CD4-positive, alpha-beta T cell treated with Interferon alpha-2 for 1 hour (primary cell): ENCODE measurements at places on chromosomes 13 and 19.

- peak; percentile 57 for DNase-seq
Observed at GRCh38 chr19:4730740-4731171, 7.1 kb upstream of the DPP9 start.

- DNase-seq: no peak
Observed at GRCh38 chr13:28865149-28865744, 45.1 kb downstream of the MTUS2 start.

DNA sequence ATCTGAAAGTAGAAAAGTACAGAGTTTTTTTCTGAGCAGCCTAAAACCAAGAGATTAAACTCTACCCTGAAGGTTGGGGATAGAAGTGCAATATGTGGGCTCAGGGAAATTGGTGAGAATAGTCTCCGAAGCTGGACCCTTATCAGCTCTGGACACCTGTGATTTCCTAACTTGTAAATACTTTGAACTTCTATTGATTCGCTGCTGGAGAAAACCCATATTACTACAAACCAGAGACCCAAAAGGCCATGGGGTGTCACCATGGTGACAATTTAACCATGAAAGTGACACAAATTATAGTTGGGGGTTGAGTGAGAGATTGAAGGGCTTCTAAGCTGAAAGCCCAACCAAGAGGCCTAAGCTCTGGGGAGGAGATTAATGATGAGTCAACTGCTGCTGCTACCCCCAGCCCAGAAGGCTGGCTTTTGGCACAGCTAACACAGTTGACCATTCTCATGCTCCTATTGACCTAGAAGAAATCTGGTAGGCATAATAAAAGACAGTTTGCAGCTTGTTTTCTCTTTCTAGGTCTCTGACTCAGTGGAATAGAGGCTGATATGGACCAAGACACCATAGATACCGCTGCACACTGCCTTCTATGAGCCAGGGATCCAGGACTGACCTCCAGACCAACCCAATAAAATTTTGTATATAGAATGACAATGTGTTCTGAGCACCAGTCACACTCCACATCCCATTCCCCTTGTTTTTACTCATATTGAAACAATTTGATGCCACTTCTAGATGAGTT lies 131.9 kb upstream of the FNDC3A start:
- DNase-seq: no peak

- DNase-seq: peak; percentile 65
Observed at GRCh38 chr19:14091081-14091812, 696 bp upstream of the SAMD1 start.

DNA sequence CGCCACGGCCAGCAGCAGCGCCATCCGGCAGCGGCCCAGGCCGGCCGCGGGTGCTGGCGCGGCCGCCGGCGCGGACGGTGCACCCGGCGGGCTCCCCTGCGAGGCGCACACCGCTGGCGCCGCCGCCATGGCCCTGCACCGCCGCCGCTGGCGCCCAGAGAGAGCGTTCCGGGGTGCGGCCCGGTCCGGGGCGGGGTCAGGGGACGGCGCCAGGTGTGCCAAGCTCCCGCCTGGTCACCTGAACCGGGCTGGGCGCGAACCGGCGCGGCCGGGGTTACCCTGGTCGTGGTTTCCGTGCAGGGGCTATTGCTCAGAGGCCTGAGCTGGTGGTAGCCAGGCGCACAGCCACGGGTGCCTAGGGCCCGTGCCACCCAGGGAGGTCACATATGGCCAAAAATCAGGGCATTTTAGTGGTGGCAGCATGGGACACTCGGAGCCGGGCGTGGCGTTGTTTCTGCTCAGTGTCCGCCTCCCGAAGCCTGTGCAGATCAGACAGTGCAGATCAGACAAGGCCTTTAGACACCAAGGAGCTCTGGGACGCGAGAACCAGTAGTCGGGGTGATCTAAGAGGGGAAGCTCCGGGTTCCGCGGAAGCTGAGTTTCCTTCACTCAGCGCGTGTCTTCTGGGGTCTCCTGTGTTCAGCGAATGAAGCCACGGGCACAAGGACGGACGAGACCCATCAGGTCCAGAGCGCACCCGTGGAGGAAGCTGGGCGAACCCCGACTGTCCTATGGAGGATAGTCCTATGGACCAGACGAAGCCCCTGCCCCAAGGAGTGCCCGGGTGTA lies at the start of gene TMEM238:
Gene TMEM238, minus strand, starts transcription at position 162 of the 789 bp plus-strand sequence. Its CDS starts 33 bp downstream, at position 129.
- DNase-seq: peak; percentile 12

GRCh38 chr13:97945792-97946419 lies 7.6 kb upstream of the IPO5 start:
- DNase-seq: no peak

- DNase-seq: no peak
Observed at GRCh38 chr19:21587549-21587948, 82.1 kb downstream of the ZNF429 start.

DNA sequence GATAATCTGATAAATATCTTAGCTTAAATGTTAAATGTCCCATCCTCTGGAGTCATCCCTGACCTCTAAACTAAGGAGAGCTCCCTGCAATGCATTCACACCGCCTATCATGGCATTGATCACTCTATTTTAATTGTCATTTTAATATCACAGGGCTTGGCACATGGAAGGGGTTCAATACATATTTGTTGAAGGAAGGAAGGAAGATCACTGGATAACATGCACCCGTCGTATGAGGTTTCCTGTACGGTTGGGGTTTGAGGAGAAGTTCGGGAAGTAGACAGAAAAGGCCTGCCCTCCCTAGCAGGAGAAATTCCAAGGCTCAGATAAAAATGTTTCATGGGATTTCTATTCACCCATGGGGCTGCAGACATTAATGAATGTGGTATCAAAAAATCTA lies 102.0 kb downstream of the MBNL2 start:
- DNase-seq: no peak

DNA sequence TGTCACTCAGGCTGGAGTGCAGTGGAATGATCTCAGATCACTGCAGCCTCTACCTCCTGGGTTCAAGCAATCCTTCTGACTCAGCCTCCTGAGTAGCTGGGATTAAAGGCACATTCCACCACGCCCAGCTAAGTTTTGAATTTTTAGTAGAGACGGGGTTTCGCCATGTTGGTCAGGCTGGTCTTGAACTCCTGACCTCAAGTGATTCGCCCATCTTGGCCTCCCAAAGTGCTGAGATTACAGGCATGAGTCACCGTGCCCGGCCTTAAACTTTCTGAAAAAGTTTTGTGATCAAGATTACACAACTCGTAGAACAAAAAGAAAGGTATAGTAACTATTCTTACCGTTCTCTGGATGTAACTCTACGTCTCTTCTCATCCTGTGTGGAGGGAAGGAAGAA lies 21.2 kb downstream of the DNMT1 start:
- no peak for DNase-seq

DNA sequence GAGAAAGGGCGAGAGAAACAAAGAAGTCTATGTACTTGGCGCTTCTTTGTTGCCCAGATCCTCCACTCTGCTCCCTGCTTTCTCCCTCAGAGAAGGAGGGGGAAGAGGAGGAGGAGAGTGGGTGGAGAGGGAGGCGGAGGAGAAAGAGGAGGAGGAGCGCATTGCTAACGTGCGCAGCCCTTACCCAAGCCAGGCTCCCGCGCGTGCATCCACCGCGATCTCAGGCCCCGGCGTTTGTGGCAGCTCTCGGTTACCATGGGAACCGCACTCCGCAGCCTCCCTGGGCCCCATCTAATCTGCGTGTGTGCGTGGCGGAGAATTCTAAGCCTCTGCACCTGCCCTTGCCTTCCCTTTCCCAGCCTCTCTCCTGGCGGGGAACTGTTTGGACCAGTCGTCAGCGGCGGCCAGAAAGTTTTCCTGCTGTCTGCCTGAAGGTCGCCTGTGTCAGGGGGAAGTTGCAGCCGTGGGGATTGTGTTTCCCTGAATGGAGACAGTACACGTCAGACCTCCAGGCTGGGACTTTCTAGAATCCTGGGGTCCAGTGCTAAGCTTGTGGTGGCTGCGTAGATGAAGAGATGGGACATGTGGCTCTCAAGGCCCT lies at the start of gene ERICH6B:
Gene ERICH6B, minus strand, starts transcription at position 239 of the 601 bp plus-strand sequence. CDS start 18,734 bp downstream, outside the sequence.
- DNase-seq: no peak

DNA sequence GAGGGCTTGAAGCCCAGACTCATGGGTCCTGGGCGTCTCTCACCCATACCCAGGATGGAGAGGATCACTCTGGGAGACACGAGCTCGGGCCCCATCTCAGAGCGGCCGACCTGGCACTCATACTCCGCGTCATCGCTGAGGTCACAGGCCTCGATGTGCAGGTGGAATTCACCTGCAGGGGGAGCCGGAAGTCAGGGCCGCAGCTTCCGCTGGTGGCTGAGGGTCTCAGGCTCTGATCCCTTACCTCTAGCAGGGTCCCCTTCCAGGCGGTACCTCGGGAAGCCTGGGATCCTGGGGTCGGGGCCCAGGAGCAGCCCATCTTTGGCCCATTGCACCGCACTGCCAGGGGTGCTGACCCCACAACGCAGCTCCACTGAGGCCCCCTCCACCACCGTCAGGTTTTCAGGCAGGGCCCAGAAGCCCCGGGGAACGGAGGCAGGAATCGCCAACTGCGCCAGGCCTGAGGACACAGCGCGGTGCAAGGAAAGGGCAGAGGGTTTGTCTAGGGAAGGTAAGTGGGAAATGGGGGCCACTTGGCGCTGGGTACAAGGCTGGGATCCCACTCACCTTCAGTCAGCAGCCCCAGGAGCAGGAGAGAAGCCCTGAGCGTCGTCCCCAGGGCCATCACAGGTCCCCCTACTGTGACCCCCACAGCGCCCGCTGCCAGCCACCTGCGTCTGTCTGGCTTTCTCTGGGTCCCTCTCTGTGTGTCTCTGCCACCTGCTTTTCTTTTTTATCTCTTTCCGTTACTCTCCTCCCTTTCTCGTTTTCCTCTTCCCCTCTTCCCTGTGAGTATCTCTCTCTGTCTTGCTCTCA lies 883 bp downstream of the NPHS1 start:
- no peak for DNase-seq

DNA sequence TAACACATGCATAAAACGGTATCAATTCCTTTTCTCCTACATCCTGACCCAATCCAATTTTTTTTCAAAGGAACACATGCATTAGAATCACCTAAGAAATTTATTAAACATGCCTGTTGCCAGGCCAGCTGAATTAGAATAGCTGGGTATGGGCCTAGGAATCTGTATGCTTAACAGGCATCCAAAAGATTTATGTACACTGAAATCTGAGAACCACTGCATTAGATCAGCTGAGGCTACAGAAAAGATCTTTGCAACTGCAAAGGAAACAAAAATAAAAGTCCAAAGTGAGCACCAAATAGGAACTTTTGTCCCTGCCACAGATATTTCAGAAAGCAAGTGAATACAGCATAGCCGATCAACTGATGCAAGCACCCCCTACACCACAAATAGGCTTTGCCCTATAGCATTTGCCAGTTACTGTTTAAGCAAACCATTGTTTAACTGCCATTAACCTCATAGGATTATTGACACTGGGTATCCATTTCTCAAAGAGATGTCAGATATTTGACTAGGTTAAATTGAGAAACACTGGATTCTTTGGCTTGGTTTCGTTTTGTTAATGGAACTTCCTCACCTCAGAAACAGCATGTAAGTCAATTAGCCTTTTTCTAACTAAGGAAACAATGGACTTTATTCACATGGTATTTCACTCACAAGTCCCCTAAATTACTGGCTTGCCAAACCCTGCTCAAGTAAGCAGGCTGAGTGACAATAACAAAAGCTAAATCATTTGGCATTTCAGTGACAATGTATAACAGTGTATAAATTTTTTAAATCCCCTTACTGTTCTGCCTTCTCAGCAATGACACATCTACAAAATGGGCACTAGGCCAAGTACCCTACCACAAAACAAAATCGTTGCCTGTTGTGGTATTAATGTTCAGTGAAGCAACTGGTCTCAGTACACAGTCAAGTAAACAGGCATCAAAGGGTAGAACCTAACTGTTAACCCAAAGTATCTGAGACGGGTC lies 67.8 kb downstream of the SUCLA2 start:
- DNase-seq: no peak

DNA sequence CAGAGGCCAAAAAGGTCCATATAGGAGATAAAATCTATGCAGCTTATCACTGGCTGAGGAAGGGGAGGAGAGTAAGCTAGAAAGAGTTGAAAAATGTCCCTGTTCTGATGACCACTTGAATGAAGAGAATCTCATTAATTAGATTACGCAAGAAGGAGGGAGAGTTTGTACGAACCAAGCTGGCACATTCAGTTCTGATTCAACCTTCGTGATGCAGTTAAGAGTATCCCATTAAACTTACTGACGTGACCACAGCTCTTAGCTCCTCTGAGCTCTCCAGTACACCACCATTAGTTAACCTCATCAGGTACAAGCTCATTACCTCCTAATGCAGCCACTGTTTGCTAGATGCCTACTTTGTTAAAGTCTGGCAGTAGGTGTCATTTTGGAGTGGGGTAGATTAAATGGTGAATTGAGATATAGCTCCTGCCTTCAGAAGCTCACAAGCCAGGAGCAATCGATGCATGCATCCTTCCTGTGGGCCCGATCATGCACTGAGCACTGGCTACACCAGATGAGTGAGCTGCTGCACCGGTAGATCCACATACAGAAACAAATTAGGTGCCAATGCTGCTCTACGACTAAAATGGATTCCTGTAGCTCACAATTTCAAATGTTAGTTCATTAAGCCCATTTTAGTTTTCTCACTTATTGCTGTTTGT lies 458.3 kb downstream of the COG6 start:
- DNase-seq: no peak

DNA sequence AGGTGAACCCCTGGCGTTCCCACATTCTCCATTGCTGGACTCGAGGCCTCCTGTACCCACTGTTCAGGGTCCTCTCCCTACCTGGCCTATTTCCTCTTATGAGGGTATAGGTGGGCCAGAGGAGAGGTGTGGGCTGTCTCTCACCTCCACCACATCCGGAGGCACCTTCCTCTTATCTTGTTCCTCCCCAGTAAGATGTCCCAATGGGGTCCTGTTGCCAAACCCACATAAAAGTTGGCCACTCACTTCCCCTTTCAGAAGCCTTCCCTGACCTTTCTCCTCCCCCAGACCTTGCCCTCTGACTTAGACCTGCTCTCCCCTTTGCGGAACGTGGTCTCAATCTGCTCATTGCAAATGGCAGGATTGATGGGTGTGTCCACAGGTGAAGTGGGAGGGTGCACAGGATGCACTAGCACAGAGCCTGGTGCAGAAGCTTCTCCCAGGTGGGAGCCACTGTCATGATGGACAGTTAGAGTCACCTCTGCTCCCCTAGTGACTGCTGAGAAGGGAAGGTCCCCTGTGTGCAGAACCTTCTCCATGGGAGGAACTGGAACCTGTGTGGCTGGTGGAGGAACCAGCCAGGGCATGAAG lies 1.3 kb downstream of the CYP4F3 start:
- DNase-seq: peak; percentile 15

DNA sequence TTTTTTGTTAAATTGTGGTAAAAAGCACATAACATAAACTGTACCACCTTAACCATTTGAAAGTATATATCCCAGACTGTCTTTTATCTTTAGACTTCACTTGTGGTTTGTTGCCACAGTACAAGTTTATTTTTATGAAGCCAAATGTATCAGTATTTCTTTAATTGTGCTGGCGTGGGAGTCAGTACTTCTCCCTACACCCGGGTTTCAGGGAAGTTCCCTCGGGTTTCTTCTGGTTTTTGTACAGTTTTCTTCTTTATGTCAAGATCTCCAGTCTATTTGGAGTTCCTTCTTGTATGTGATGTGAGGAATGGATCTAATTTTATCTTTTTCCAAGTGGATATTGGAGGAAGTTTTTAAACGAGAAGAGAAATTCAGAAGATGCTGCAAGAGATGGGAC lies 20.5 kb downstream of the CCDC8 start:
- DNase-seq: no peak
